Stimulated activated CD8-positive, alpha-beta memory T cell treated with anti-CD3 and anti-CD28 coated beads, Interleukin-15, amount 100 ng/mL, for 1 hour (primary cell): ENCODE measurements at places on chromosomes 6 and 20.

DNA sequence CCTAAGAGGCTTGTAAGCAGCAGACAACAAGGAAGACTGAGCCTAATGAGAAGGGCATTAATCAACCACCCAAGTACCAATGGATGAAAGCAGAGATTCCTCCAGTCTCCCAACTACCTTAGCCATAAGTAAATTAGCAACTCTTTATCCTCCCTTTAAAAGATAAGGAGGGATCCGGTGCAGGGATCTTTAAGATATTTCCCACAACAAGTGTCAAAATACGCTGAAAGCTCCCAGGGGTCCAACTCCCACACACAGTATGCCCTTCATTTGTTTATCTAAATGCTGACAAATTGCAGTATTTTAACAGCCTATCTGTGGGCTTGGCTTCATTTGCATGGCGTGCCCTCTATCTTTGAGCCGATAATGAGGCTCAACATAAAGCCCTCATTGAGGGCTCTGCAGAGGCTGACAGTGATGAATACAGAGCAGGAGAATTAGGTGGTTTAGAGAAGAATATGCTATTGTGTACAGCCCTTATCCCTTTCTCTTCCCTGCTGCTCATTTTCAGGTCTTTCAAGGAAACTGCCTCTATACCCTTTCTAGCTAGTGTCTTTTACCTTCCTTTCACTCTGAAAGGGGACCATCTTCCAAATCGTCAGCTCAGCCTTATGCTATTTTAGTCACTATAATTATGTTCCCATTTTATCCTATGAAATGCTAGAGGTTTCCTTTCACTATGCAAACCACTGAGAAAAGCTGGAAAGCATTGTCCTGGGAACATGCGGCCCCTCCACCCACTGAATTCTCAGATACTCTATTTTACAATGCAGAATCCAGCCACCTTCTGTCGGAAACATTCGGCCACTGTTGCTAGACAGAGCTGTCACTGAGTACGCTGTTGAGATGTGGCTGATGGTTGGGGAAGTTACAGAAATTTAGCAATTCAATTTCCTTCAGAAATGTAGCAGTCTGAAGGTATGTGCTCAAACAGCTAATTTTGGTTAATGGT lies 575.2 kb upstream of the JAG1 start:
- DNase-seq: no peak

DNA sequence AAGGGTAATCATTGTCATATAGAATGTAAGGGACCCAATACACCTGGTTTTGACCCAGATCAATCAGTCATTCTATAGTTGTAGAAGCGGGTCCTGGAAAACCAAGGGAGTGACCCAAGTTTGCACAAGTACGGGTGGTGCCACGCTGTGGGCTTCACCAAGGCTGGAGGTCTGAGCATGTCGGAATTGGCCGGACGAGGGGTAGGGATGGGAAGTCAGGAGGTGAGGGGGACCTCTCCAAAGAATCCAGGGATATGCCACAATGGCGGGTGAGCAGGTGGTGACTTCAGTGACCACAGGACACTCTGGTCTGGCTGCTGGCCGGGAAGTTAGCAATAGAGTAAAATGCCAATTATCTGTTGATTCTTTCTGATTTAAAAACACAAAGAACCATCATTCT lies 186.6 kb upstream of the FOXQ1 start:
- DNase-seq: no peak

- no peak for DNase-seq
Measured at GRCh38 chr6:38509713-38510112, 130.0 kb downstream of the BTBD9 start.

GRCh38 chr6:109052852-109053251 lies 41.8 kb downstream of the SESN1 start:
- no peak for DNase-seq

DNA sequence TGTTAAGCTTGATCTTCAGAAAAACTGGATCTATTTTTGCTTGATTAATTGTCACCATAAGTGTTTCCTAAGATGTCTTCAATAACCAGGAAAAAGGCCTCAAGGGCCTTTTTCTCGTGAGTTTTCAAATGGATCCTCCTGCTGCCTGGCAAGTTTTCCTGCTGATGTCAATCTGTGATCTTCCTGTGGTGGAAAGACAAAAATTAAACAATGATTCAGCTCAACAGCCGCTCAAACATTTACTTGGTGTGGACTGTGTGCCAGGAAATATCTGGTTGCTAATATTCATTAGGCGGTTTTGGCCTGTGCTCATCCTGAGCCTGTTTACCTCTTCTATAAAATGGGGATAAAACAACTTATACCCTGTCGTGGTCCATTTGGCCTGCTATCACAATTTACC lies 35.4 kb upstream of the SSTR4 start:
- no peak for DNase-seq

GRCh38 chr20:23794841-23795240 lies 31.7 kb downstream of the CST2 start:
- no peak for DNase-seq

DNA sequence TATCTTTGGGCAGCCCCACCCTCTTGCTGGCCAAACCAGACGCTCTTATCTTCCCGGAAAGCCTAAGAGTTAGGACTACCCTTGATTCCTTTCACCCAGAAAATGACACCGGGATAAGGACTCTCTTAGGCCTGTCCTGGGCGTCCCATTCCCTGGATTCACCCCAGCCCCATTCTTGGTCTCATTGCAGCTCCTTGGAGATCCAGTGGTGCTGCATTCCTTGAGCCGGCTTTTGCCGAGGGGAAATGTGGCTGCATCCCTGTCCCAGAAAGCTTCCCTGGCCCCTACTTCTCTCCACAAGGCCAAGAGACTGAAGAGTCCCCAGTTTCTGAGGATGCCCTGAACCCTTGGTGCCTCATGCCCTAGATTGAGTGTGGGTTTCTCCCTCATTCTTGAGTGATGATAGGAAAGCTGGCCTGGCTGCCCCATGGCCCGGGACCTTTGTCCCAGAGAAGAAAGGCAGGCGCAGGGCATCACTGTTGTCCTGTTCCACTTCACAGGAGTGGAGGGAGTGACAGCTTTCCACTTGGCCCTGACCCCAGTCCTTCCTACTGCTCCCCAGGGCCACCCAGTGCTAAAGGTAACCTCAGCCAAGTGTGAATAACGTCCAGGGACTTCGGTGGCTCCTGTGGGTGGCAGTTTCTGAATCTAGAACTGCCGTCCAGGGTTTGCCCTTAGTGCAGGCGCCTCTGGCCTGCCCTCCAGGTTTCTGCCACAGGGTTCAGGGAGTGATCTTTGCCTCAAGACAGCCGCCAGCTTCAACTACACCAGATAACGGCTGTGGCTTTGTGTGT lies 42.7 kb upstream of the MYL9 start:
- no peak for DNase-seq

DNA sequence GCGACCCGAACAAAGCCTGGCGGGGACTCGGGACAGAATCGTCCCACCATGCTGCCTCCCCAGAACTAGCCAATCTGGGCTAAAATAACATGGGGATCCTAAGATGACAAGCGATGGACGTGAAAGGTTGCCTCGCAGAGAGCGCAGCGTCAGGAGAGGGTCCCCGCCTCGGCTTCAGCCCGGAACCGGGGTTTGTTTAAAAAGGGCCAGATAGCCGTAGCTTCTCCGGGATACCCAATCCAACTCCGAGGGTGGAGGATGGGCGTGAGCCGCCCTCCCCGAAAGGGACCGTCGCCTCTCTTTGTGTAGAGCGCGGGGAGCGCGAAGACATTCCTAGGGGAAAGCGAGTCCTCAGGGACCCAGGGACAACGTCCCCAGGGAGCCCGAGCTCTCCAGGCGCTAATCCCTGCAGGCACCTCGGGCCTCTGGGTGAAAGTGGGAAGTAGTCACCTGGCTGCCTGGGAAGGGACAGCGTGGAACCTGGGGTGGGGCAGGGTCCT lies 643 bp downstream of the CD24 start:
- no peak for DNase-seq

- no peak for DNase-seq
Measured at GRCh38 chr20:31856516-31856915, 11.1 kb upstream of the FOXS1 start.

GRCh38 chr6:157982563-157983405 lies 1.1 kb downstream of the SYNJ2 start:
- no peak for DNase-seq

- no peak for DNase-seq
Measured at GRCh38 chr6:52517502-52518278, 59.2 kb downstream of the TRAM2 start.

DNA sequence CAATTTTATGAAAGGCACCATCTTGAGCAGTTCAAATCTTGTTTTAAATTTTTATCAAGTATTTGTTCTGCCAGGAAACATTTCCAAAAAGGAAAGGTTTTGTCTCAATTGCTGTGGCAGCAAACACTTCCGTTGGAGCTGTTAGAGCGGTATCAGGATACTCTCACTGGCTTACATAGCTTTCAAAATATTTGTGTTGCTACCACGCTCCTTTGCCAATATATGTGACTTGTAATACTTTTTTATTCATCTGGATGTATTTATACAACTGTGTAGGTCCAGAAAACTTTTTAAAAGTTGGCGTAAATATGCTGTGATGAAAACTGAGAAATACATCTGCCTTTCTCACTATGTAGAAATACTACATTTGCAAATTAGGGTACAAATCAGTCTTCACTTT lies 37.8 kb upstream of the NHSL1 start:
- no peak for DNase-seq

- no peak for DNase-seq
Measured at GRCh38 chr6:166743406-166744222, 116.6 kb upstream of the RPS6KA2 start.

GRCh38 chr20:14407336-14407735 lies 69.9 kb upstream of the FLRT3 start:
- no peak for DNase-seq

DNA sequence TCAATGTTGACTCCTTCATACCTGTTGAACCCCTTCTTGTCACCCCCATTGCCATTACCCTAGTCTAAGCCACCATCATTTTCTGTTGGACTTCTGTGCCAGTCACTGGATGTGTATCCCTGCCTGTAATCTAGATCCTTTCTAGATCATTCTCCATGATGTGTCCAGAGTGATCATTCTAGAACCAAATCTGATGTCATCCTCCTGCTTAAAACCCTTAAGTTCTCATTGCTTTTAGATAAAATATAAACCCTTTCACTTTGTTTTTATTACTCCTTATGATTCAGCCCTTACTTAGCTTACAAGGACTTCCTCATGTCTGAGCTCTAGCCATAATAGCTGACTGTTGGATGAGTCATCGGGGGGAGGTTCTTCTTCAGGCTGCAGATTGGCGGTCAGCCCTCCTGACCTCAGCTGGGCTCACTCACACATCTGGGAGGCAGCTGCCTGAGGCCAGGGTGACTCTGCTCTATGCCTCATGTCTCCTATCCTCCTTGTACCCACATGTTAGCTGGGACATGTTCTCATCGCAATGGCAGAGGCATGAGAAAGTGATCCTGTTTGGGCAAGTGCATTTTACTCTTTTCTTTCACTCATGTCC lies 287.6 kb downstream of the ESR1 start:
- no peak for DNase-seq

DNA sequence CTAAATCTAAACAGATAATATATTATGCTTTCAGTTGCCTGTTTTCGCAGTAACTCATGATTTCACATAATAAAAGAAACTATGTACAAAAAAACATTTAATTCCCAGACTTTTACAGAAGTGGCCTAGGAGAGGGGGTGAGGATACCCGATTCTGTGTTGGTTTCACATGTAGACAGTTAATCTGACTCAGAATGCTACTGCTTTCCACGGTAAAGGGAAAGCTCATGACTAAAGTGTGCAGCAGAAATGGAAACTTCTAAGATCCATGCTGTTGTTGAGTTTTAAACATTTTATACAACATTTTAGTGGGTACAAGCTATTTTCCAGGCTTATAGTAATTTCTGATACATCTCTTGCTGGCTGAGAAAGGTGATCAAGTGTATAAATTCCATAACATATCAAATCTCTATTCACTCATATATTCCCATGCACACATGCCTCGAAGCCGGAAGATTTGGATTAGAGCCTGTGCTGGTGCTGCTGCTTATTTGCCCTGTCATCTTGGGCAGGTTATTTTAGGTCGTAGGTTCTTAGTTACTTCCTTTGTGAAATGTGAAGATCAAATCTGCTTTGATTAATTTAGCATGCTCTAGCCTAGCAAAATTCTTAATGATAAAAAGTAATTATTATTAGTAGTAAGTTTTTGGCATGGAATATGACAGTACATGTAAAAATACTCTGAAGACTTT lies 896.7 kb upstream of the MAP3K7 start:
- no peak for DNase-seq

DNA sequence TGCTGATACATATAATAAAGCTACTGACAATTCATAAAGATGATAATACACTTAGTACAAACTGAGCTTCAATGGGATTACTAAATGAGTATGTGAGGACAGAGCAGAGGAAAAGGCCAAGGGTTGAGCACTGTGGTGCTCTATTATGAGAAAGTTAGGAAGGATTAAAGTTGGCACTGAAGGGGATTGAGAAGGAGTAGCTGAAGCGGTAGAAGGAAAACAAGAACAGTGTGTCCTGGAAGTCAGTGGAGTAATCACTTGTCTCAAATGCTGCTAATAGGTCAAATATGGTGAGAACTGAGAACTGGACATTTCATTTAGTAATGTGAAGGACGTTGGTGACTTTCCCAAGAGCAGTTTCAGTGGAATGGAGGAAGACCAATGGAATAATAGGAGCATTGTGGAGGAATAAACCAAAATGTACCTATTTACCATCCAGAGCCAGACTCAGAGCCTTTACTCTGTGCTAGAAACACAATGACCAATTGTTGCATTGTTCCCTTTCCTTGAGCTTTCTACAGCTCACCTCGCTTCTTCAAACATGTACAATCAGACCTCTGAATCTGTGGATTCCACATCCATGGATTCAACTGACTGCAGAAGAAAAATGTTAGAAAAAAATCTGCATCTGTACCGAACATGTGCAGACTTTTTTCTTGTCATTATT lies 255.9 kb downstream of the LAMA2 start:
- no peak for DNase-seq

DNA sequence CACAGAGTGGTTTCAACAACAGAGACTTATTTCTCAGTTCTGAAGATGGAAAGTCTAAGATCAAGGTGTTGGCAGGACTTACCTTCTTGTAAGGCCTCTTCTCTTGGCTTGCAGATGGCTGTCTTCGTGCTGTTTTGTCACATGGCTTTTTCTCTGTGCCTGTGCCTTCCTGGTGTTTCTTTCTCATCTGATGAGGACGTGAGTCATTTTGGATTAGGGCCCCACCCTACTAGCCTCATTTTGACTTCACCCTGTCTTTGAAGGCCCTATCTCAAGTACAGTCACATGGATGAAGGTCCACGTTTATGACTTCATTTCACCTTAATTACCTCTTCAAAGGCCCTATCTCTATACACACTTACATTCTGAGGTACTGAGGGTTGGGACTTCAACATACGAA lies 41.4 kb upstream of the LAMA2 start:
- DNase-seq: no peak

GRCh38 chr6:114064862-114065261 lies 93.9 kb upstream of the HDAC2 start:
- DNase-seq: no peak

- no peak for DNase-seq
Measured at GRCh38 chr6:162058281-162058875, 669.2 kb downstream of the PRKN start.

GRCh38 chr6:143396497-143397226 lies 53.8 kb downstream of the ADAT2 start:
- no peak for DNase-seq
